ENCODE measurements at places on chromosomes 1 and 21. TPM values are rescaled to one million over a fixed set of nuclear protein-coding genes. Genes with fewer than 3 reads are reported as not detected.

KIAA1614 gene
- 2.5 TPM for total RNA-seq

S100A7A gene
- not detected for total RNA-seq

SLC44A5 gene
- 0.47 TPM for total RNA-seq

TAF12 gene
- total RNA-seq = 15.1 TPM

RHCE gene
- not detected for total RNA-seq

GRIK3 gene
- total RNA-seq = not detected

PRR9 gene
- not detected for total RNA-seq

NPL gene
- total RNA-seq = 1.1 TPM

PRKAA2 gene
- 0.10 TPM for total RNA-seq

SPATA45 gene
- total RNA-seq = not detected

GJB5 gene
- not detected for total RNA-seq

TNFRSF18 gene
- total RNA-seq = not detected

CHRM3 gene
- not detected for total RNA-seq

BRDT gene
- total RNA-seq = not detected

LRRC42 gene
- 29.2 TPM for total RNA-seq

IGFN1 gene
- not detected for total RNA-seq

TESK2 gene
- total RNA-seq = 2.6 TPM

DCST1 gene
- total RNA-seq = not detected

CD58 gene
- total RNA-seq = 19.7 TPM

DMBX1 gene
- not detected for total RNA-seq

HSD11B1 gene
- 0.13 TPM for total RNA-seq

OR2T11 gene
- total RNA-seq = not detected

KCNA2 gene
- not detected for total RNA-seq

CXADR gene
- 3.1 TPM for total RNA-seq

NR1I3 gene
- total RNA-seq = not detected

RGS16 gene
- total RNA-seq = 0.07 TPM

KRTAP11-1 gene
- total RNA-seq = not detected

TNNT2 gene
- not detected for total RNA-seq

FAM3B gene
- total RNA-seq = not detected

ATP1A4 gene
- not detected for total RNA-seq

ANGPTL1 gene
- not detected for total RNA-seq

AJAP1 gene
- total RNA-seq = 1.00 TPM

KCNQ4 gene
- not detected for total RNA-seq

MTARC1 gene
- total RNA-seq = 3.1 TPM

ADAMTSL4 gene
- total RNA-seq = 0.40 TPM

All from mammary microvascular endothelial cell (primary cell).